ENCODE measurements at places on chromosomes 12 and 14.

GRCh38 chr12:52975820-52976573 is 27.1 kb downstream of the KRT18 start:
- DNase-seq, result no peak

DNA sequence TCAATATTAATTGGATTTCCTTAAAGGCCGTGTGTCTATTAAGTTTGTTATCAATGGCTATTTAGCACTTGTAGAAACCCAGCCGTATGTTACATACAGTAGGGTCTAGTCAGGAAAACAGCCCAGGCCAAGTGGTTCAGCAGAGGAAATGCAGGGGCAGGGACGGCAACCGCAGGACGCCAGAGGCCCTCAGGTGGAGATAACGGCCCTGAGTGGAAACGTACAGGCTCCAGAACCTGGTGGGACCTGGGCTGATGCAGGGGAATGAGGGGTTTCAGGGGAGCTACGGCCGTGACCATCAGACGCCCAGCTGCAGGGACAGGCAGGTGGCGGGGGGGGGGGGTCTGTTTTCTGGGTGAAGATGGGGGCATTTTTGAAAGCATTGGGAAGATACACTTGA is 3.7 kb upstream of the ANKLE2 start:
- no peak for DNase-seq

GRCh38 chr14:49425921-49426320 is 160.3 kb downstream of the RPS29 start:
- no peak for DNase-seq

DNA sequence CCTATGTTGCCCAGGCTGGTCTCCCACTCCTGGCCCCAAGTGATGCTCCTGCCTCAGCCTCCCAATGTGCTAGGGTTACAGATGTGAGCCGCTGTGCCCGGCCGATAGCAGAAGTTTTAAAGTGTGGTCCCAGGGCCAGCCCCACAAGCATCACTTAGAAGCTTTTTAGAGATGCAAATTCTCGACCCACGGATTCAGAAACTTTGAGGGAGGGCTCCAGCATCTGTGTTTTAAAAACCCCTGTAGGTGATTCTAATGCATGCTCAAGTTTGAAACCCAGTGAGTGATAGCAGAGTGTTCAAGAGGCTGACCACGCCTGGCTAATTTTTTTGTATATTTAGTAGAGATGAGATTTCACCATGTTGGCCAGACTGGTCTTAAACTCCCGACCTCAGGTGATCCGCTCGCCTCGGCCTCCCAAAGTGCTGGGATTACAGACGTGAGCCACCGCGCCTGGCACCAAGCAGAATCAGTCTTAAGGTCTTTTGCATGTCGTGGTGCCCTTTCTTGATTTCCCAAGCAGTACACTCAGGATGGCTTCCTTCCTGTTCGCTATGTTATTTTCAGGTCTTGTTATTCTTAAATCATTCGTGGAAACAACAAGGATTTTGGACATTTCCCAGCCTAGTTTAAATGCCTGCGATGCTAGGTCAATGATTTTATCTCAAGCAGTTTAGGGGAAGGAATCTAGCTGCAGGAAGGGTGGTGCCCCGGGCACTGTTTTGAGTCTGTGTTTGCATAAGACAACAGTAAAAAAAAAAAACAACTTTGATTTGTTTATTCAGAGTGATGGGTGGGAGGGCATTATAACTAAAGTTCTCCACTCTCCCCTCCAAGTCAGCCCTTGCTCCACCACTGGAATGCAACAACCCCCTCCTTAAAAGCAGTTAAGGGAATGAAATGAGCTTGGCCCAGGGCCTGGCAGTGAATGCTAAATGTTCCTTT is 9.2 kb upstream of the RILPL2 start:
- no peak for DNase-seq

- no peak for DNase-seq
Measured at GRCh38 chr14:74401504-74402241, 24.3 kb downstream of the SYNDIG1L start.

GRCh38 chr12:24396224-24396623 is 446.8 kb upstream of the SOX5 start:
- no peak for DNase-seq

- DNase-seq, result peak; percentile 22
Measured at GRCh38 chr14:74290415-74290814, 12.3 kb downstream of the ABCD4 start.

DNA sequence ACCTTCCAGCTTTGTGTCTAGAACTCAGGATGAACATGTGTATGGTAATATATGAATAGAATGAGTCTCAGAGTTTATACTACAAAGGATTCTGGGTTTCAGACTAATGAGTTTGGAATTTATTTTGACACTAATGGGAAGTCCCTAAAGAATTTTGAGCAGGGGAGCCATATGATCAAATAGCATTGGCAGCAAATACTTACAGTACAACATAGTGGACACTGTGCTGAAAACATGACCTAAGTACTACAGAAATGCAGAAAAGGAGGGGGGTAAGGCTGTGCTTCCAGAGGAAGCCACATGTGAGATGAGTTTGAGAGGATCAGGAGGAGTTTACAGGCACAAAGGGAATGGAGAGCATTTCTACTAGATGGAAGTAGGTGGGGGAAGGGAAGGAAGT is 225.8 kb downstream of the C12orf42 start:
- no peak for DNase-seq

GRCh38 chr12:87853448-87854003 is 175.7 kb downstream of the C12orf50 start:
- DNase-seq, result no peak

DNA sequence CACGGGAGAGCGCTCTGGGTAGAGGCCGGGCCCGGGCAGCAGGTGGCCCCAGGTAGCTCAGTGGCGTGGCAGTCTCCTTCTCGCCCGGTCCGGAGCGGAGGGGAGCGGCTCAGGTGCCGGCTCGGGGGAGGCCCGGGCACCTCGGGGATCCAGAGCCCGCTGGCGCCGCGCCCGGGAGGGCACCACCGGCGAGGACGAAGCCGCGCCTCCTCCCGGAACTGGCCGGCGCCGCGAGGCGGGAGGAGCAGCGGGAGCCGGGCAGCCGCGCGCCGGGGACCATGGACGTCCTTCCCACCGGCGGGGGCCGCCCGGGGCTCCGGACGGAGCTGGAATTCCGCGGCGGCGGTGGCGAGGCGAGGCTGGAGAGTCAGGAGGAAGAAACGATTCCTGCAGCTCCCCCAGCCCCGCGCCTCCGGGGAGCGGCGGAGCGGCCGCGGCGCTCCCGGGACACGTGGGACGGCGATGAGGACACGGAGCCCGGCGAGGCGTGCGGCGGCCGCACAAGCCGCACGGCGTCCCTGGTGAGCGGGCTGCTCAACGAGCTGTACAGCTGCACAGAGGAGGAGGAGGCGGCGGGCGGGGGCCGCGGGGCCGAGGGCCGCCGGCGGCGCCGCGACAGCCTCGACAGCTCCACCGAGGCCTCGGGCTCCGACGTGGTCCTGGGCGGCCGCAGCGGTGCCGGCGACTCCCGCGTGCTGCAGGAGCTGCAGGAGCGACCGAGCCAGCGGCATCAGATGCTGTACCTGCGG is 21.5 kb upstream of the GNS start:
- DNase-seq, result no peak

DNA sequence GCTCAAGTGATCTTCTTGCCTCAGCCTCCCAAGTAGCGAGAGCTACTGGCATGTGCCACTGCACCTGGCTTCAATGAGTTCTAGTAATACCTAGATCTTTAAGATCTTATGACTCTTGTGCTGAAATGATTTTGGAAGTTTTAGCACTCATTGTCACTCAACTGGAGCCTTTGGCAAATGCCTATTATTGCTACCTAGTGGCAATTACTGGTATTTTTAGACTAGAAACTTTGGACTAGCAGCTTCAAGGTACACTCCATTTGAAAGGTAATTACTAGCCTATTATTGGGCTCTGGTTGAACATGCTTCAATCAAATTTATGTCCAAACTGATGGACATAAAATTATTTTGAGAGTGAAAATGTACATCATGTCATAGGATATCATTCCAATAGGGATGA is 80.7 kb upstream of the MUCL1 start:
- no peak for DNase-seq

DNA sequence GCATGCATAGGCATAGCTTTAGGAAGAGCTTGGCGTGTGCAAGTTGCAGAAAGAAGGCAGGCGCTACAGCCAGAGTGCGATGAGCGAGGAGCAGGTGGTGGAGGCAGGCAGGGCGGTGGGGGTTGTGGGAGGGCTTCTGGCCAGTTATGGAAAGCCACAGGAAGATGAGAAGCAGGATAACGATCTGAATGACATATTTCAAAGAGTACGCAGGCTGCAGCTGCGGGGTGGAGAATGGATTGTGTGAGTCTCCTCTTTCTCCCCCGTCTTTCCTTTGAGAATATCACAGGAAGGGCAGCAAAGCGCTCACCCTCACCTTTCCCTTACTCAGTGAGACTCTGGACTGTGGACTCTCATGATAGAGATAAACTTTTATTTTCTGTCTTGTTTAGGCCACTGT is 48.7 kb upstream of the PLXNC1 start:
- DNase-seq, result no peak

DNA sequence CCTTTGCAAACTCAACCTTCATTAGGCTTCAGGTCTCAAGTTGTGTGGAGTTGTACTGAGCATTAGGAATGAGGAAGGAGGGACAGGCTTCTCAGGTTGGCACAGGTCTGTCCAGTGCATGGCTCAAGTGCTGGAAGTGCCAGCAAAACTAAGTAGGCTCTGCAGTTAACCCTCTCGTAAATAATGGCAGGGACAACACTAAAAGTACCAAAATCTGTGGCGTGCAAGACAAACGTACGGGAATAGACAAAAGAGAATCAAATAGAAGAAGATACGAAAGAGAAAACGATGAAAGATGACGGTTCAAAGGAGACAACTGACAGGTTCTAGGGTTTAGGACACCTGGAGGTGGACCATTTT is 612 bp downstream of the TRAPPC6B start:
- DNase-seq, result no peak

- DNase-seq, result no peak
Measured at GRCh38 chr14:73237786-73238423, 599 bp downstream of the PAPLN start.

GRCh38 chr12:95203487-95204030 is 13.7 kb downstream of the FGD6 start:
- DNase-seq, result no peak

- peak; percentile 57 for DNase-seq
Measured at GRCh38 chr12:75953312-75953906, 78.2 kb downstream of the PHLDA1 start.

DNA sequence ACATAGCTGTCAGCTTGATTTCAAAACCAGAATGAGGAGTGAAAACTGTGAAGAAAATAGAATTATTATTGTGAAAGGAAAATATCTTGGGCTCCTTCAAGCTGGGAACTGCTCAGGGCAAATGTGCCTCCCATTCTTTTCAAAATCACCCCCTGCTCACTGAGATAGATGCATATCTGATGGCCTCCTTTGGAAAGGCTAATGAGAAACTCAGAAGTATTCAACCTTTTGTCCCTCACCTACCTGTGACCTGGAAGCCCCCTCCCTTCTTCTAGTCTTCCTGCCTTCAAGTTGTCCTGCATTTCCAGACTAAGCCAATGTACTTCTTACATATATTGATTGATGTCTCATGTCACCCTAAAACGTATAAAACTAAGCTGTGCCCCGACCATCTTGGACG is 81.1 kb upstream of the C14orf132 start:
- DNase-seq, result no peak

DNA sequence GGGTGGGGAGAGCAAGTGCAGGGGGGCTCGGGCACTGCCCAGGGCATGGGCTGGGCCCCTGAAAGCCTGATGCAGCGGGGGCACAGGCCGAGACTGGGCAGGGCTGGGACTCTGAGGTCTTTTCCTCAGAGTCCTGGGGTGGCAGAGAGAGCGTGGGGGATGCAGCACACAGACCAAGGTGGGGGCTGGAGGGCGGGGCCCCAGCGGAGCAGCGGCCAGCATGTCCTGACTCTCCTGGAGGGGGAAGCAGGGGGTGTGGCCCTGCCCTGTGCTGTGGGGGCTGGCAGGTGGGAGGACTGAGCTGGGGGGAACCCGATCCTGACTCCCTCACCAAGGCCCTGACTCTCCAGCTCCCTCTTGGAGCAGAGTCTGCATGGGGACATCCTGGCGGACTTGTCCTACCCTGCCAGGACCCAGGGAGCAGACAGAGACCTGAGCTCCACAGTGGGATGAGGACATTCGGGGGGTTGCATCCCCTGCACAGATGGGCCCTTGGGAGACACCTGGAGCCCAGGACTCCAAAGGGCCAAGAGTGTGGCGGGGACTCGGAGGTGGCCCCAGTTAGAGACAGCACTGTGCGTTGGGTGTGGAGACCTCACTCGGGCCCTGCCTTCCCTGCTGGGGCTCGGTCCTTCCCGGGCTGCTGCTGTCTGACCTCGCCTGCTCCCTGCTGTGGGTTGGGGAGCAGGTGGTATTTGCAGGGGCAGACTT is 326.1 kb downstream of the TMEM121 start:
- DNase-seq, result no peak

- DNase-seq, result no peak
Measured at GRCh38 chr14:36507847-36508417, 12.1 kb downstream of the NKX2-1 start.

DNA sequence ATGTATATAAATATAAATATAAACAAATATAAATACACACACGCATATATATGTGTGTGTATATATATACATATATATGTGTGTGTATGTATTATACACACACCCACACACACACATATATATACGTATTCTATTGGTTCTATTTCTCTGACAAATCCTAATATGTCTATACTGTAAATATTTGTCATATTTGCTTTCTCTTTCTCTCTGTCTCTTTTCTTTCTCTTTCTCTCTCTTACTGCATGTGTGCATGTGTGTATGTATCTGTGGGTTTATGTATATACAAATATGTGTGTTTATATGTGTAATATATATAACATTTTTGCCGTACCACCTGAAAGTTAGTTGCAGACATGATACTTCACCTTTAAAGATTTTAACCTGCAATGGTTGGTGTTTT is 174.2 kb upstream of the PLEKHG7 start:
- no peak for DNase-seq

DNA sequence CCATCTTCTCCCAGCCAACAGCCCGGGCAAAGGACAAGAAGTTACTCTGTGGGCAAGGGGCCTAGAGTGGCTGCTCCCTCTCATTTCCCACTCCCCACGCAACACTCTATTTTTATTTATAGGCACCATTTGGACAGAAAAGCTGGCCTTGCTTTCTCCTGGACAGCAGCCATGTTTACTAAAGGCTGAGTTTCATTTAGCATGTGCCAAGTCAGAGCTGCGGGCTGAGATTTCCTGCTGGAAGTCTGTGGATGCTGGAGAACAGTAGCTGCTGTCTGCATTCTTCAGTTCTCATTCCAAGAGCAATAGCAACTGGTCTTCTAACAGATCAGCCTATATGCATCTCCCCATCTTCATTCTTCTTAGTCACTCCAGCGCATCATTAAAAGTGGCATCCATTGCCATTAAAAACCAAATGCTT is 8.3 kb downstream of the COL2A1 start:
- peak; percentile 58 for DNase-seq

DNA sequence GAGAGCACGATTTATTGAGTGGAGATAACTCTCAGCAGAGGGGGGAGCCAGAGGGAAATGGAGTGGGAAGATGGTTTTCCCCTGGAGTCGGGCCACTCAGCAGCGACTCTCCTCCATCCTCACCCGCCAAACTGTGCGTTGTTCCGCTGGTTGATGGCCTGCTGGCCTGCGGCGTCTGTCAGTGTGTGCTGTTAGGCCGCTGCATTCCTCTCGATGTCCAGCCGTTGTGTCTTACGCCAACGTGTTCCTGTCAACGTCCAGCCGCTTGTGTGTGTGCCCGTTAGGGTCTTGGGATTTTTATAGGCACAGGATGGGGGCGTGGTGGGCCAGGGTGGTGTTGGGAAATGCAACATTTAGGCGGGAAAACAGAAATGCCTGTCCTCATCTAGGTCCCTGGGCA is 69.2 kb downstream of the PTPRQ start:
- DNase-seq, result no peak
